ENCODE measurements at places on chromosomes 2 and 18.

DNA sequence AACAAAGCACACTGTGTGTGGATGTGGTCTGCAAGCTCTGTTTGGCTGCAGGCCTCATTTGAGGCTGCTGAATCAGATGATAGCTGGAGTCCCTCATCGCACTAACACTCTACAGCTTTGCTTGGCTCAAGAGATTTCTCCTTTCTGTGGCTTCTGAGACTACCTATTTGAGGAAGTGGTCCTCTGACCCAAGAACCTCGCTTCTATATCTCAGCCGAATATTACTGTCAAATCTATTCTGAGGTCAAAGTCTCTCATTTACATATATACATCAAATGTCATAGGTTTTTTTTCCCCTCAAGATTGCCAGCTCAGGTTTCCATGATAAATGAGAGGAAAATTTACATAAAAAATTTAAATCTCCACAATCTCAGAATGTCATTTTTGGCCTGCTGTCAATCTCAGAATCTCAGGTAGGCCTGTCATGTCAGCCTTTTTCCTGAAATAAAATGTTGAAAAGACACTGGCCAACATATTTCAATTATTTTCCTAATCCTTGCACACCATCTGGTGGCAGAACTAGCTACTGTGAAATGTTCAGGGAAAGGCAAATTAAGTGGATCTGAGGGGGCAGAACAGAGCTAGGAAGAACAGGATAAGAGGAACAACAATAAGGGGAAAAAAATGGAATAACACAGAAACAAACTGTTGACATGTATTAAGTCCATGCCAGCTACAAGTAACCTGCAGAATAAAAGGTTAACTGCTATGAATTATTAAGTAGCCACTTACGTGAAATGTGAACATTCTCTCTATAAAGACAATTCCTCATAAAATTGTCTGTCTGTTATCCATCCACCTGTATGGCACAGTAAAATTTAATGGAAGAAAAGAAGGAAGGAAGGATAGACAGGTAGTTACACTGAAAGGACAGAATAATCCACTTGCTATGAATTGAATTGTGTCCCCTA lies 39.3 kb downstream of the AP1S3 start:
- DNase-seq, result no peak

DNA sequence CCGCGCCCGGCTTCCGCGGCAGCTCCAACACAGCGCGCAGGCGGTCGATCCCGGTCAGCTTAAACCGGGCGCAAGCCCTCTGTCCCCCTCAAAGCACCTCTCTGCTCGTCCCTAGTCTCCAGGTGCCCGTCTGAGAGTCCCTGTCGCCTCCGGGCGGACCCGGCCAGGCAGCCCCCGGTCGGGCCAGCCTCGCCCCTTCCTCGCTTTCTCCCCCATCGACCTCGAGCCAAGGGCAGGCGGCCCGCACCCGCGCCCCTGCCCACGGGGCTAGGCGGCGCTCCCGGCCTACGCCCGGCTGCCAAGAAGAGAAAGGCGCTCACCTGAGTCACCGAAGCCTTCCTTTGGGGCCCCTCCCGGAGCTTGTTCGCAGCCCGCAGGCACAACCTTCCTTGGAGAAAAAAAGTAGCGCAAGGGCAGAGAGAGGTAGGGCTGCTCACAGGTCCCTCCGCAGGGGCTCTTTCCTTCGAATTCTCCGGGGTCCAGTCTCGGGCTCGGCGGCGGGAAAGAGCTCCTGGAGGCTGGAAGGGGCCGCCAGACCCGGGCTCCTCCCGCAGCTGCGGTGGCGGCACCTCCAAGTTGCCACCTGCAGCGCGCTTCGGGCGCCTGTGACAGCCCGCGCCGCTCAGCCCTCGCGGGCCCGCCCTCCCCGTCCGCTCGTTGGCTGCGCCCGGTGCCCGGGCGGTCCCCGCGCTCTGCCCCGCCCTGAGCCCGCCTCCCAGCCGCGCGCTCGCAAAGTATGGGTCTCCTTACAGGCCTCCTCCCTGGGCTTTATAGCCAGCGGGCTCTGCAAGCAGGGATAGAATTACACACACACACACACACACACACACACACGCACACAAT lies 86.5 kb upstream of the EPB41L3 start:
- DNase-seq, result no peak

DNA sequence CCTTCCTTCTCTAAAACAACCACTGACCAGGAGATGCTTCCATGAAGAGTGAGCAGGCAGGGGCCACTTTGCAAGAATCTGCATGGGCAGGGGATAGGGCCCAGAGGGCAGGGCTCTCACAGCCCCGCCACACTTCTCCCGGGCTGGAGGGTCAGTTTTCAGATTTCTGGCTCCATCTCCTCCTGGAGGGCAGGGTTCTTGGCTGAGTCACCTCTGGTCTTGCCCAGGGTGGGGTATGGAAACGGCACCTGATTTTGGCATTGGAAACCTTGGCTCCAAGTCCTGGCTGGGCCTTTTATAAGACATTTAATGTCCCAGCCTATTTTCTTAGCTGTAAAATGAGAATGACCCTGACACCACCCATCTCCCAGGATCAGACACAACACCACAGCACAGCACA lies 27.6 kb upstream of the ASPRV1 start:
- no peak for DNase-seq

DNA sequence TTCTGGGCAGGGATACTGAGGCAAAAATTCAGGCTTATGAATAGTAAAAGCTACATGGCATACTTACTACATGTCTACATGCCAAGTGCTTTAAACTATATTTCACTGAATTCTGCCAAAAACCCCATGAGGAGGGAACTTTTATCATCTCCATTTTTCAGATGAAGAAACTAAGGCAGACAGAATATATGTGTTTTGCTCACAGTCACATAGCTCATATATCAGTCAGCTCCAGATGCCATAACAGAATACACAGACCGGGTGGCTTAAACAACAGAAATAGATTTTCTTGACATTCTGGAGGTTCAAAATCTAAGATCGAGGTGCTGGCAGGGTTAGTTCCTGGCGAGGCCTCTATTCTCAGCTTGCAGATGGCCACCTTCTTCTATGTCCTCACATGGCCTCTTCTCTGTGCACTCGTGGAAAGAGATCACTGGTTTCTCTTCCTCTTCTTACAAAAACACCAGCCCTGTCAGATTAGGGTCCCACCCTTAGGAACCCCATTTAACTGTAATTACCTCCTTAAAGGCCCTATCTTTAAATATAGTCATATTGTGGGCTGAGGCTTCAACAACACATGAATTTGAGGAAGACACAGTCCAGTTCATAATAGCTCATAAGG lies 27.1 kb upstream of the CREB1 start:
- DNase-seq, result no peak

- DNase-seq, result no peak
These were observed 1.8 kb downstream of the ACVR1 start for GRCh38 chr2:157874348-157874747.

- DNase-seq, result no peak
These were observed 71.4 kb downstream of the NFATC1 start for GRCh38 chr18:79467126-79467525.

DNA sequence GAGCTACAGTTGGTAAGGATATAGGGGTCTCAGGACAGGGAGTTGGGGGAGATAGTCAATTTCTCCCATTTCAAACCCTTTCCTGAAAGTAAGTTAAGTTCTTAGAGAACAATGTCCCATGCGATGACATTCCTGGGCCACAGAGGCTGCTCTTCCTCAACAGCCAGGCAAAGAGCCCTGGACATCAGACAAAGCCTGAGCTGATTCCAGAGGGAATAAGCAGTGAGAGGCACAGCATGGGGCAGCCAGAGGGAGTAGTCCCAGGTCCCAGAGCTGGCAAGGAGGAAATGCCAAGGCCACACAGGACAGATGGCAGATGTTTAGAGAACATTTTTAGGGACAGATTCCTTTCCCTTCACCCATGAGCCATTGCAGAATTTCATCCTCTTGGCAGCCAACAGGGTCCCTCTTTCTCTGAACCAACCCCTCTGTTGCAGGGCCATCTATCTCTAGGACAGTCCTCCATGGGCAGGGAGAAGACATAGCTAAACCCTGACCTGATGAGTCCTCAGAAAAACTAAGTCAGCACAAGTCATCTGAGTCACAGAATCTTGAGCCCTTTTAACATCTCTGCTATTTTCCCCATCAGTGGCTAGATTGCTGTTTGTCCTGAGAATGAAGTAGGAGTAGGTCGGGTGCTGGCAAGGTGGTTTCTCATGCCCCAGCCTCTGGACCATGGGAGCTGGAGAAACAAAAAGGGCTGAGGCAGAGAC lies 81.6 kb upstream of the STPG4 start:
- no peak for DNase-seq

DNA sequence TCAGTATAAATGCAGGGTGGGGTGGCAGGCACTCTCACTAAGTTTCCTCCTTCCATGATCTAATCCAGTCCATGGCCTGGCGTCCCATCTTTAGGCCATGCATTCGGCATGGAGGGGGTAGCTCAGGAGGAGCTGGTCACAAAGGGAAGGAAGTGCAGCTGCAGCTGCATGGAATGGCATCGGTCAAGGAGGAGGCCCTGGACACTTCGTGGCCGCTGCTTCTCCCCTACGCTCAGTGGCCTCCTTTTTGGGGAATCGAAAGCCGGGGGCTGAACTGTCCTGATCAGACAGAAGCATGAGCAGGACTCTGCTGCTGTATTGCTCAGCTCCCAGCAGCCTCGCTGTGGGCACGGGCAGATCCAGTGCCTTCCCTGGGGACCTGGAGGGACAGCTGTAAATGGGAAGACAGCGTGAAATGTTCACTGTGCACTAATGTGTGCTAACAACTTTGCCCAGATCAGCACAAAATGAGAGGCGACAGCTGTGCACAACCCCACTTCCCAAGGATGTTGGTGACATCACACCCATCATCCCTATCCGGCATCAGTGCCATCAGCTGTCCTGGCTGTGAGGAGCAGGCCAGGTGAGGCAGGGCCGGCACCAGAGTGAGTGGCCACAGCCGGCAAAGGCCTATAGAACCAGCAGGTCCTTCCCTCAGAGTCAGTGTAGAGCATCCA lies 520.1 kb upstream of the RAB6C start:
- no peak for DNase-seq

GRCh38 chr2:45237128-45237527 lies 227.9 kb upstream of the SIX2 start:
- no peak for DNase-seq

DNA sequence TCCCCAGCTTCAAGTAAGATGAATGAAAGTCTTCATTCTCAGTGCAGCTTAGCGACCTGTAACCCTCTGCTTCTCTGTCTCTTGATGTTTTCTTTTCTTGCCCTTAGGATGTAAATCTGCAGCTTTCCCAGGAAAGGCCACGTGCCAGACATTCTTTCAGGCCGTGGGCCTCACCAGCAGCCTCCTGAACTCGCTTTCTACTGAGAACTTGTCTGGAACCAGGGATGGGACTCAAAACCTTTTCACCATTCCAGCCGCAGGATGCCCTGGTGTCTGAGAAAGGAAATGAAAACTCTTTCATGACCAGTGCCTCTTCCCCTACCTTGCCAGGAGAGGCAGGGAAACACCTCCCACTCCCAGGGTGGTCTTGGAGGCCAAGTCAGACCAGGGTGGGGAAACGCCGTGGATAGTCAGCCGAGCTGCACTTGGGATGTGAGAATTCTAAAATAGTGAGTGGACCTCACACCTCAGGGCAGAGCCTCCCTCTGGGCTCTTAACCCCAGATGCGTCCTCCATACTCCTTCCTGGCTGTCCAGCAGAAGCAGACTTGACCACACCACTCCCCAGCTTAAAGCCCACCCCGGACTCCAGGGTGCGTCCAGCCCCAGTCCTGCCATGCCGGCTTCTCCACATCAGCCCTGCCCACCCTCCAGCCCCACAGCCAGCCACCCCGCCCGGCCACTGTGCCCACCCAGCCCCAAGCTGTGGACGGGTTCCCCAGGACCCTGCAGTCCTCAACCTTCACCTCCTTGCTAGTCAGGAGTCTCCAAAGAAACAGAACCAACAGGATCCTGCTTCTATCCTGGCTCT lies 115.5 kb downstream of the TWIST2 start:
- DNase-seq, result no peak

All from AML-193 (cell line).